ENCODE measurements at places on chromosomes 12 and 14.

- DNase-seq, result peak; percentile 55
Observed at GRCh38 chr14:96962337-96962736, 165.2 kb downstream of the VRK1 start.

DNA sequence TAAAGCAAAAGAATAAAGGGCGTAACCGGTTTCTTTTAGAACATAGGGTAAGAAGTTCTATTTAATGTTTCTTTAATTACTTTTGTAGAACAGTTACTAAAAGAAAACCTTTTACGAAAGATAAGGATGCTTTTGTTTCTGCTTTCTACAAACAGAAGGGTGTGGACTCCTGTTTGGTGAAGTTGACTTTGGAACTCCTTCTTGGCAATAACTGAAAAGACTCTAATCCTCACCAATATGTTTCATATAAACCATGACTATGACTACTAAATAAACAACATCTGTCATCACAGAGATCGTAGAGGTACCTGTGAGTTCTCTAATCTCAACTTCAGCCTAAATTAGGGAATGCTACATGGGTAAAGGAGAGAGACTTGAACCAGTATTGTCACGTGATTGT, 210.8 kb upstream of the FLRT2 start:
- DNase-seq, result no peak

GRCh38 chr12:49455501-49455900, 83.3 kb upstream of the KCNH3 start:
- no peak for DNase-seq

GRCh38 chr14:55929136-55929535, 189.1 kb upstream of the PELI2 start:
- DNase-seq, result no peak

- DNase-seq, result no peak
Observed at GRCh38 chr14:90179357-90179756, 77.0 kb upstream of the PSMC1 start.

DNA sequence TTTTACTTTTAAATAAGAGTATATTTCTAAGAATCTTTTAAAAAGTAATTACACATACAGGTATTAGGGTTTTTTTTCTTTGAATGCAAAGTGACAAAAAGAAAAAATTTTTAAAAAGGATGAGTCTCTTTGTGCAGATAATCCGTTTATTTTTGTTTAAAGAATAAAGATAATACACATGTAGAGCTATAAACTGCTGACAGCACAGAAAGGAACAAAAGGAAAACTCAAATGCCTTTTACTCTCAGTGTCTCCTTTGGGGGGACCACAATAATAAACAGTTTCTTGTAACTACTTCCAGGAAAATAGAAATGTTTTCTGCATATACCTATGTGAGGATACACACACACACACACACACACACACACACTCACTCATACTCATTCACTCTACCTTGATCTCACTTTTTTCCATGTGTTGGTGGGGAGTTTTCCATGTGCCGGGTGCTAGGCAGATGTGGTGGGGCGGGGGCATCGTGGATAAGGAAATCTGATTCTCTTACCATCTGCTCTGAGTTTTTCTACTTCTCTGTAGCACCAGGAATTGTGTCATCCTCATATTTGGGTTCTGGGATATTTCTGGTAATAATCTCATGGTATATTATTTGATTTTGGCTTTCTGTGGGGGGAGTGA, 58.1 kb downstream of the KCTD10 start:
- DNase-seq, result no peak

GRCh38 chr14:97319691-97320090, 522.5 kb downstream of the VRK1 start:
- DNase-seq, result no peak

GRCh38 chr12:114579389-114579788, 104.6 kb downstream of the TBX3 start:
- no peak for DNase-seq

DNA sequence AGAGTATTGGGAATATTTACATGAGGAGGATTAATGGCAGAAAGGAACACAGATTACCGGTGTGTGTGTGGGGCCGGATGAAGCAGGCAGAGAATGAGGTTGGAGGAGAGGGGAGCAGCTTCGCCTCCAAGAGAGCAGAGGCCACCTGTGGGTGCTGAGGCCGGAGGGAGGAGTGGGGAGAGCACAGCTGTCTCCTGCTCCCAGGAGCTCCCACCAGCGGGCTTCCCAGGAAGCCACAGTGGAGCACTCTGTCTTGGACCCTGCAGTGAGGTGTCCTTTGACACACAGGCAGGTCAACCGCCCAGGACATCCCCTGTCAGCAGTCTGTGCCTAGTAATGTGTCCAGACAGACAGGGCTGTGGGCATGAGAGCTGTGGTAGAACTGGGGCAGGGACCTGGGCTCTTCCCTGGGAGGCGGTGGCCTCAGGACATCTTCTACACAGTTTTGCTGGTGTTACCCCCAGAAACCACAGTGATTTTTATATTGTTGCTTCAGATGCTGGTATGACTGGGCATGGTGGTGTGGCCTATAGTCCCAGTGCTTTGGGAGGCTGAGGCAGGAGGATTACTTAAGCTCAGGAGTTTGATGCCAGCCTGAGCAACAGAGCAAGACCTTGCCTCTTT, 18.5 kb upstream of the AMN start:
- no peak for DNase-seq

DNA sequence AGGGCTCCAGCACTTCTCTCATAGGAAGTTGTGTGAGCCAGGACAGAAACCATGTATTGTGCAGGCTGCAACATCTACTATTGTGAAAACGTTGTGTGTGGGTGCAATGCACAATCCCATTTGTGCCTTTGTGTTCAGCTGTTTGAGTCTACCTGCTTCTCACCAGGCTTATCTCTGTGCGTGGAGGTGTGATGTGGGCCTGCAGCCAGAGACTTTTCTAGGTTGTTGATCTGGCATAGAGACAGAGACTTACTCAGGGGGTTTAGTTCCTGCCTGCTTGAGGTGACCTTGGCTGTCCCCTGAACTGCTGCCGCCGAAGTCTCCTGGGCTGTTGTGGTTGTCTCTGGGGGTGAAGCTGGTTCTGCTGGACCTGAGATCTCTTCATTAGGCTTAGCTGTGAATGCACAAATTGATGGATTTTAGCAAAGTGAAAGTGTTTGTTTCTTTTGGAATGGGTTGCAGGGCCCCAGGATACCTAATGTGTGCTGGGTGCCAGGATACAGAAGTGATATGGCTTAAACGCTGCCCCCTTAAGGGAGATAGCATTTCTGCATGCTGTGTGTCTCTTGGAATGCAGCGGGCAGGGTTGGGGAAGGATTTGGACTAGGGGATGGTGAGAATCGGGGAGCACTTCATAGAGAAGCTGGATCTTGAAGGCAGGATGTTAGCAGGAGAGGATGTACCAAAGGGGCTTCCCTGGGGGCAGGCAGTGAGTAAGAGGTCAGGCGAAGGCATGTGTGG, 2.5 kb downstream of the LACRT start:
- no peak for DNase-seq

- DNase-seq, result no peak
Observed at GRCh38 chr14:73014105-73014504, 12.8 kb downstream of the ZFYVE1 start.

GRCh38 chr14:74018174-74018585, 908 bp downstream of the ENTPD5 start:
- DNase-seq, result peak; percentile 21

GRCh38 chr14:99067927-99068326, 204.1 kb downstream of the BCL11B start:
- DNase-seq, result no peak

DNA sequence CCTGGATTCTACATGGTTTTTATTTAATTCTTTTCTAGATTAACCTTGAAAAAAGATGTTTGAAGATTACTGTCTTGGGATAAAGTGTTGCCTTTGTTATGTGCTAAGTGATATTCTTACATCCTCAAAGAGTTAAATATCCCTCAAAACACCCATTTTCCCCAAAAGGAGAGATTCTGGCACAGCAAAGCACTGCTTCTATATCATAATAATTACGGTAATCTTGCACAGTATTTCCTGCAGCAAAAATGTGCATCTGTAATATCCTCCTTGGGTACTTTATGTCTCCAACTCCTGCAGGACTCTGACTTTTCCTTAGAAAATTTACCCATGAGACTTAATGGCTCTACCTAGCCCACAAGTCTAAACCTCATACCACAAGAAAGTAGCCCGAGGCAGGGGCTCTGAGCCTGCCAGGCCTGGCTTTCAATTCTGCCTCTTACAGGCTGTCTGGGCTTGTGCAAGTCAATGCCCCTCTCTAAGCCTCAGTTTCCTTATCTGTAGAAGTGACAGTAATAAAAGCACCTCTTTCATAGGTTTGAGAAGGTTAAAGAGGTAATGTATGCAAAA, 45.8 kb downstream of the SVOP start:
- DNase-seq, result no peak

- DNase-seq, result no peak
Observed at GRCh38 chr12:31597066-31597465, 6.1 kb upstream of the DENND5B start.

DNA sequence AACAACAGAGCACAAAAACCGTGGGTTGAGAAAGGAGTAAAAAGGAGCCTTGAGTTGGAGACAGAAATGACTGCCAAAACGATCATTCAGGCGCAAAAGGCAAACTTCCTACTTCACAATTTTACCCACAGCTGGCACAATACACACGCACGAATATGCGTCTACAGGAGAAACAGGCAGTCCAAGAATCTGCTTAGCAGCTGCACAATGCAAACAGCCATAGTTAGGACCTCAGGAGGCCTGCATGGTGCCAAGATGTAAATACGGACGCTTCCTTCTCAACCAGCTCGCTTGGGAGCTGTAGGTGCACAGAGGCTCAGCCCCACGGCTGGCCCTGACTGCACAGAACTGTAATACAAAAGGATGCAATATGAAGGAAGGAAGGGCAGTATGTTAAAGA, 250.1 kb upstream of the CAND1 start:
- no peak for DNase-seq

GRCh38 chr12:30811966-30812365, 57.2 kb upstream of the CAPRIN2 start:
- DNase-seq, result no peak

DNA sequence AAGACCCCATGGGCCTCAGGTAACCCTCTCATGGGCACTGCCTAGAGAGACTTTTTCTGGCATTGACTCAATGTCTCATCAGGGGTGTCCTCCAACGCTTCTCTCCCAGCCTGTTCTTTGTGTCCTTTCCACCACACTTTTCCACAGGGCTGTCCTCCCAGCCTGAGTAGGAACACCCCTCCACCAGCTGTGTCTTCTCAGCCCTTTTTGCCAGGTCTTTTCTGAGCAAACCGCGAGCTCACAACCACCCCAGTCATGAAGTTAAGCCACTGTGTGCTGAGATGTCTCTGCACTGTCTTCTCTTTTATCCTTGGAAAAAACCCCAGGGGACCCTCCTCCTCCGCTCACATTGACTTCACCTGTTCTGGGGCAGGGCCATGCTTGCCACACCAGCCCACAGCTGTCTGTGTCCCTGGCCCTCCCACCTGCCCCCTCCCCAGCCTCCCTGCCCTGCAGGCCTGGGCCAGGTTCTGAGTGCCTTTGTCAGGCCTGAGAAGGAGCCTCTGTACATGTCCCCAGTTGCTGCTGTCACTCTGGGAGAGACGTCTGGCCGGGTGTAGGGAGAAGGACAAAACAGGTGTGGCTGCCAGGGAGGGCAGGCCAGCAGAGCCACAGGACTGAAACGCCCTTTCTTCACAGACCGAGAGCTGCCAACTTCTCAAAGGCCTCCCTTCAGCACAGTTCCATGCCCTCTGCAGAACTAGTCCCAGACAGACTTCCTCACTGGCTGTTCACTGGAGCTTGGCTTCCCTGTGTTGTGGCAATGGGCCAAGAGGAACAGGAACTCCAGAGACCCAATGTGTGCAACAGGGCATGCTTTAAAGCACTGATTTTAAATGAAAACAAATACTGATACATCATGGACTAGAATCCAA, 50.5 kb upstream of the PNMA1 start:
- DNase-seq, result peak; percentile 92

- no peak for DNase-seq
Observed at GRCh38 chr12:117874842-117875434, 93.9 kb downstream of the KSR2 start.

DNA sequence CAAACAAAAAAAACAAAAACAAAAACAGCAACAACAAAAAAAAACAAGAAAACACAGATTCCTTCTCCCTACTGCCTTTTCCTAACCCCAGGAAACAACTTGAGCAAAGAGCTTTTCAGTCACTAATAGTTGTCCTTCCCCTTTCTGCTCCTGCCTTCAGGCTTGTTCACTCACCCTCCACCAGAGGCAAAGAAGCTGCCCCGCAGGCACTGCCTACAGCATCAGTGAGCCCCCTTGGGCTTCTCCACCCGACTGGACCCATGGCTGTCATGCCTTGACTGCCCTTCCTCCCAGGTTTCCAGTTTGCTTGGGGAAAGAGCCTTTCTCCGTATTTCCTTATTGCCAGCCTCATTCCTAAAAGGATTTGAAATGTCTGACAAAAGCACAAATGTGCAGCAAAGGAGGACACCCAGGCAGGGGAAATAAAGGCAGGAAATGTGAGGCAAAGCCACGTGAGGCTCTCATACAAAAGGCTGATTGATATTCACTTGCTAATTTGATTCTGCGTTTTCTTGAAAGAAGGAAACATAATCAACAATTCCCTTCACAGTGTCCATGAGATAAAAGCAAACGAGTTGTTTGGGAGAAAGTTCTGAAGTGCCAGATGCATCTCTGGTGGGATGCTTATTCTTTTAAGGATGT, 85.7 kb downstream of the GPATCH2L start:
- DNase-seq, result no peak

DNA sequence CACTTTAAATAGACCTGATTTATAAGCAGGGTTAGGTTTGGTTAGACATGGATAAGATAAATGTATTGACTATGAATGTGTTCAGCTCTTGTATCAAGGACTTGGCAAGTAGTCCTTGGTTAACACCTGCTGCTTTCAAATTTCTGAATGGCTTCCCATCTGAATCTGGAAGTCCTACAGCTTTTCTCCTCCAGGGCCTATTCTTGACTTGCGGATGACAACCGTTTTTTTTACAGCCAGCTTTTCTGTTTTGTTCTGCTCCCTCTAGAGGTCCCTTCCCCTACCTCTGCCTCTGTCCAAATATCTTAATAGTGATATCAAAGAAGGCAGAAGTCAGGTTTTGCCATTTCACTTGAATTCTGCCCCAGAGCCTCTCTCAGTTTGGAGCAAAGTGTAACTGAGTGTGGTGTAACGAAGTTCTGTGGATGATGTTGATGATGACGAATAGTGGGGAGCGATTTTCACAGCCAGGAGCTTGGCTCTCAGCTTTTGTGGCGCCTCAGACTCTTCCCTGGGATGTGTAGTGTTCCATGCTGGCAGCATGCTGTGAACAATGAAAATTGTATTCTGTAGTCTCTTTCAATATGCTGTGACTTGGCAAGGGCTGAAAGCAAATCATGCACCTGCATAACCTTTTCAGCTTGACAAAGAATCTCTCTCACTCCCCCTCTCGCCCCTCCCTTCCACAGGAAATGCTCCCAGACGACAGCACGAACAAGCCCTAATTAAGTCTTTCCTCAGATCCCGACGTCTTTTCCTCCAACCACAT, 5.0 kb upstream of the SLC4A8 start:
- no peak for DNase-seq

- no peak for DNase-seq
Observed at GRCh38 chr14:89428546-89429198, 11.6 kb upstream of the FOXN3 start.

- no peak for DNase-seq
Observed at GRCh38 chr14:26344596-26344995, 253.2 kb downstream of the NOVA1 start.

- DNase-seq, result peak; percentile 77
Observed at GRCh38 chr12:40107098-40107802, 1.4 kb upstream of the SLC2A13 start.
